ENCODE measurements at places on chromosomes 13 and 19.

DNA sequence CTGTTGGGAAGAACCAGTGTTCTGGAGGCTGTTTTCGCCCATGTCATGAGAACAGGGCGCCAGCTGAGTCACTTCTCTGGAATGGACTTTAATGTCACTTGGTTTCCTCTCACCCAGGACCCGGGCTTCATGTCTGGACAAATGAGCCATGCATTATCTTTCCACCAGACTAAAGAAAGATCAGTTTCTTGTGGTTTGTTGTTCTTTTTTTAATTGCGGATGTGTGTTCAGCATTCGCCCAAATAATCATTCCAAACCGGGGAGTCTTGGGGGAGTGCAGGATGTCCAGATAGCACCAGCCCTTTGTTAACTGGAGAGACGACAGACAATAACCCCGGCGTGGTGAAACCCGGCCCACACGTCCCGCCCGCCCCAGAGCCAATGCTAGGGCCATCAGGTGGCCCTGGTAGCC lies 102.5 kb downstream of the COL4A2 start:
- DNase-seq = no peak

- peak; percentile 43 for DNase-seq
These were observed at the start of gene ARHGAP35 for GRCh38 chr19:46860846-46861690. TSS of gene ARHGAP35 (plus strand) at chr19:46860997. CDS start at chr19:46918676, 57,679 bp downstream.

- no peak for DNase-seq
These were observed 23.0 kb downstream of the GPC6 start for GRCh38 chr13:93249364-93250306.

DNA sequence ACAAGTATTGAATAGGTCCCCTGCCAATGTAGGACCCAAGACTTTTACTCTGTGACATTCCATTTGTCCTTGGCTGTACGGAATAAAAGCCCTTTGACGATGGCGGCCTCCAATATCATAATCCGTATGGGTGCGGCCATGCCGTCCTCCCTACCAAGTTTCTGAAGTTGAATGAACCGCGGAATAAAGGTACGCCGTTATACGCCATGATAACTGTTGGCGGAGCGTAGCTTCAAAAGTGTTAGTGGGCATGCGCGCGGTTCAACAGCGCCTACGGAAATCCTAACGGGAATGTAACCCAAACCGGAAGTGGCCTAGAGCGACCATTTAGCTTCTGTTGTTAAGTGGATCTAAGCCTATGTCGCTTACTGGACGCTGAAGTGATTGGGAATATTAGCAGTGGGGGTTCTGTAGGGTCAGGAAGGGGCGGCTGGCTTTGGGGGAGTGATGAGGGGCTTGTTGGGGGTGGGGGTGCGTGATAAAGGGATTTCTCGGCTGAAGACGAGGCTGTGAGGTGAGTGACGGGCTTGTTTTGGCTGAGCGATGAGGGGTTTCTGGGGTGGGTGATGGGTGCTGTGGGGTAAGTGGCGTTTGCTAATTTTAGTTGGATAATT lies at the start of gene ZNF175:
TSS of gene ZNF175 (plus strand) at position 322 of the 614 bp plus-strand sequence. CDS start 2,047 bp downstream, outside the sequence.
- peak; percentile 96 for DNase-seq

DNA sequence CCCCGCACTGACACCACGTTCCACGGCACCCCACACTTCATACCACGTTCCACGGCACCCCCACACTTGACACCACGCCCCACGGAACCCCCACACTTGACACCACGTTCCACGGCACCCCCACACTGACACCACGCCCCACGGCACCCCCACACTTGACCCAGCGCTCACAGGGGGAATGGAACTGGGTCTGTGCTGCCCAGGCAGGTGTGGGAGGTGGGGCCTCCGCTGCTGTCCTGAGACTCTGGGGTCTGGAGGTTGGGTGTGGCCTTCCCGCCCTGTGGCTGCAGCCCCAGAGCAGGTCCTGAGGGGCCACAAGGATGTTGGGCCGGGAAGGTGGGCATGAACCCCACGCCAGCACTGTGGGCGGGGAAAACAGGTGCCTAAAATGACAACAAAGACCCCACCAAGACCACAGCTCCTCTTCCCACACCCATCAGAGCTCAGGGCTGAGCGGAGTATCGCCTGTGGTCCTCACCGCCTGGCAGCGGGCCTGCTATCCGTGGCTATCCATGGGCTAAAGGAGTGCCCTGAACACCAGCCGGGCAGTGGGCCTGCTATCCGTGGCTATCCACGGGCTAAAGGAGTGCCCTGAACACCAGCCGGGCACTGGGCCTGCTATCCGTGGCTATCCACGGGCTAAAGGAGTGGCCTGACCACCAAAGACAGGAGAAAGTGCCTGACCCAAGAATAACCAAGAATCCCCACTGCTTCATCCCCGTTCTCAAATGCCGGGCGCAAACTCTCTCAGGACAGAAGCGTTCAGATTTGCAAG lies 59.9 kb upstream of the C13orf46 start:
- DNase-seq = no peak

- DNase-seq = no peak
These were observed at the start of gene LGALS7 for GRCh38 chr19:38773469-38774177. TSS of gene LGALS7 (minus strand) at chr19:38773517. CDS start at chr19:38773492, 25 bp downstream.

- DNase-seq = no peak
These were observed 285.4 kb downstream of the ATP8A2 start for GRCh38 chr13:25657157-25657556.

DNA sequence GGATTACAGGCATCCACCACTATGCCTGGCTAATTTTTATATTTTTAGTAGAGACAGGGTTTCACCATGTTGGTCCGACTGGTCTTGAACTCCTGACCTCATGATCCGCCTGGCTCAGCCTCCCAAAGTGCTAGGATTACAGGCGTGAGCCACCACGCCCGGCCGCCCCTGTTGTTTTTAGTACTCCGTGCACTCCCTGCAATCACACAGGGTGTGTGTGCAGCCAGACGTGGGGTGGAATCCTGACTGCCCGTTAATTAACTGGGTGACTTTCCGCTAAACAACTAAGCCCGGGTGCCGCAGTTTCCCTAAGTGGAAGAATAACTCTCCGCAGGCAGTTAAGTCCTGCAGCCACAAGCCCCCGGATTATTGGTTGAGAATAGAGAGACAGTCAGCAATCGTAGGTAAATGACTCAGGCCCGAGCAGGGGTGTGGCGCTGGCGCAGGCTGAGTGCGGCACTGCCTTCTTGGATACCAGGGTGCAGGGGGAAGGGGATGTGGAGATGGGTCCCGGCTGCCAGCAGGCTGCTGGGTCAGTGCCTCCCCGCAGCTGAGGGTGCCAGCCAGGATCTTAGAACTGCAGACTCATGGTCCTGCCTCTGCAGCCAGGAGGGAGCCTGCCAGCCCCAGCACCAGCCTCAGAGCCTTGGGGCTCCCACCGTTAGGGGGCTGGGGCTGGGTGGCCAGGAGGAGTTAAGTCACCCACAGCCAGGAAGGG lies 6.1 kb upstream of the FXYD3 start:
- DNase-seq = peak; percentile 74

GRCh38 chr19:47146920-47147319 lies 16.3 kb downstream of the SAE1 start:
- DNase-seq = no peak

- DNase-seq = no peak
These were observed 1.7 kb downstream of the ZNF264 start for GRCh38 chr19:57192993-57193392.

Measured in transverse colon (tissue), 4 donors.